ENCODE measurements at places on chromosomes 1 and 21.

- no peak for DNase-seq
These were observed 951.3 kb downstream of the ADGRL2 start for GRCh38 chr1:82752046-82752445.

DNA sequence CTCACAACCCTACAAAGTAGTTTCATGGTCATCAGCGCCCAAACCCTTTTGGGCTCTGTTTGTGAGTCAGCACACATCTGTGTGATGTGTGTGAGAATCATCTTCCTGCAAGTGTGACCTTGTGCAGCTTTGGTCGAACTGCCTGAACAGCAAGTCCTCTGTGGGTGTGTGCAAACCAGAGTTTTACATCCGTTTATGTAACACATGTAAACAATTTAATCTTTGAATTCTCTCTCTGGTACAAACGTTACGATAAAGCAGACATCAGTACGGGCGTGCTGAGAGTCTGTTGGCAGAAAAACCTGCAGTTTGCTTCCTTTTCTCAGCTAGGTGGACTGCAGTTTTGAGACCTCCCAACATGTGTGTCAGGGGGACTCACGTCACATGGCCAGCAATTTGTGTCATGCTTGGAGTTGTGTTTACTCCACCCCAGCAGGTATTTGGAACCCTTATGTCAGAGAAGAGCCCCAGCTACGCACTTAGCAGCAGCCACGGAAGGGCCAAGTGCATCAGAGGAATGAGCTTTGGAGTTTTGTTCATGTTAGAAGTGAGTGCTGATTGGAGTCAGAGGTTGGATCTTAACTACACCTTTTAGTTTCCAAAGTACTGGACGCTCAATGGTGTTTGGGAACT is 230.8 kb downstream of the PAPPA2 start:
- no peak for DNase-seq

DNA sequence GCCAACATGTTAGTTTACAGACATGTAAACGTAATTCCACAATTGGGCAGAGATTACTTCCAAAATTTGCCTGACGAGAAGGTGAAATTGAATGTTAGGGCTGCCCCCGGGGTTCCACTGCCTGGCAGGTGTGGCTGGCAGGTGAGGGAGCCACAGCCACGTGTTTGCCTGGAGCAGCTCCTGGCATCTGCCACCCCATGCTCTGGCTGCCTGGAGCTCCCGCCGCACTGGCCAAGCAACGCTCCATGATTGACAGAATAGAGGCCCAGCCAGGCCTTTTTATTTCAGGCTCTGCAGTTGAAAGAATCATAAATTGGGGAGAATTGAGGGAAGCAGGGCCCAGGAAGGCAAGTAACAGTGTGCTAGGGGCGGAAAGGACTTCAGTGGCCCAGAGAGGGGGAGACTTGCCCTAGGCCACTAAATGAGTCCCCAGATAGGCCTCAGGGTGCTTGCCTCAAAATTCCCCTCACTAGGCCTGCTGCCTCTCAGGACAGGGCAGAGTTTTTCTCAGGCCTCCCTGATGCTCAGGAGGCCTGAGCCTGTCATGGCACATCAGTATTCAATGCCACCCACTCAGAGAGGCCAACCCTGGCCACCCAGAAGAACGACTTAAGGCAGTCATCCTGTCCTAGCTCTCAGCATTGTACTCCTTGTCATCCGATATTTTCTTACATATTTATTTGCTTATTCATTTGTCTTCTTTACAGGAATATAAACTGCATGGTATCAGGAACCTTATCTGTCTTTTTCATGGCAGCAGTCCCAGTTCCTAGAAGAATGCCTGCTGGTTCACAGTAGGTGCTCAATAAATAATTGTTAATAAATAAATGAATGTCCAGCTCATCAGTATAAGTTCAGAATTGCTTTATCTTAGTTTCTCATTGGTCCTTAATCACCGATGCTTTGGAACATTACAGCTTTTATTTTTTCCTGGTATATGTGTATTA is 16.6 kb upstream of the S1PR1 start:
- no peak for DNase-seq

- no peak for DNase-seq
These were observed 297.1 kb upstream of the ZRANB2 start for GRCh38 chr1:71377886-71378285.

DNA sequence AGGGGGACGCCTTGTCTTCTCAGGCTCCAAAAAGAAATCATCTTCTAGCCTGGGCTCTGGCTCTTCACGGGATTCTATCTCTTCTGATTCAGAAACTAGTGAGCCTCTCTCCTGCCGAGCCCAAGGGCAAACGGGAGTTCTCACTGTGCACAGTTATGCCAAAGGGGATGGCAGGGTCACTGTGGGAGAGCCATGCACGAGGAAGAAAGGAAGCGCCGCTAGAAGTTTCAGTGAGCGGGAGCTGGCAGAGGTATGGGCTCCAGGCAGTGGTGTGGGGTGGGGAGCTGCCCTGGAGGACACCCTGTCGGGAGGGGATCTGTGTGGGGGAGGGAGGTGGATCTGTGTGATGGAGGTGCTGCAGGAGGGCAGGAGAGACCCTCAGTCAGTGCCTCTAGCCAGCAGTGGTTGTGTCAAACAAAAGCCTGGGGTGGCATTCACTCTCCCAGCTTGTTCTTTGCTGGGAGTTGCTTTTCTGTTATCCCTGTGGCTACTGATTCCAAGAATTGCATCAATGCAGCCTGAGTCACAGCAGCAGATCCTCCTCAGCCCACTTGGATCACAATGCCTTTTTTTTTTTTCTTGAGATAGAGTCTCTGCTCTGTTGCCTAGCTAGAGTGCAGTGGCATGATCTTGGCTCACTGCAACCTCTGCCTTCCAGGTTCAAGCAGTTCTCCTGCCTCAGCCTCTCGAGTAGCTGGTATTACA is 21.8 kb downstream of the KDM4A start:
- DNase-seq = no peak

GRCh38 chr1:98268316-98268715 is 347.5 kb upstream of the DPYD start:
- DNase-seq = no peak

- DNase-seq = no peak
These were observed 718.3 kb downstream of the PTPRU start for GRCh38 chr1:29954591-29954990.

- no peak for DNase-seq
These were observed 2.8 kb downstream of the HES3 start for GRCh38 chr1:6246497-6247467.

GRCh38 chr1:28545246-28545628 is 7.6 kb upstream of the TRNAU1AP start:
- no peak for DNase-seq

GRCh38 chr1:29920784-29921183 is 684.5 kb downstream of the PTPRU start:
- no peak for DNase-seq

DNA sequence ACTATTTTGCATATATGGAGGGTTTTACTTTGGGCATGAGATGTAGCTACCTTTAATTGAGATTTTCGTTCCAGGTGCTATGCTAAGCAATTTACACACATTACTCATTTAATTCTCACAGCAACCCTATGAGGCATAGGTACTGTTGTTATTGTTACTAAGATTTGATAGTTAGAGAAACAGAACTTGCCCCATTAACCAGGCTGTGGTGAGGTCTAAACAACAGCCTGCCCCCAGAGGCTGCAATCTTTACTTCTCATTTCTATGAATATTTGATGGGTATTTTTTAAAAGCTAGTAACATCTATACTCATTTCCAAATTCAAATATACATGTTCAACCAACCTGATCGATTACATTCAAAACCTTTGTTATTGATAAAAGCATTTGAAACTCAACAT is 155.6 kb downstream of the GALNT2 start:
- DNase-seq = no peak

GRCh38 chr1:50110656-50111055 is 1.9 kb downstream of the ELAVL4 start:
- no peak for DNase-seq

- no peak for DNase-seq
These were observed 15.2 kb downstream of the SLC66A1 start for GRCh38 chr1:19327301-19327700.

GRCh38 chr1:83026745-83027144 is 972.2 kb downstream of the TTLL7 start:
- DNase-seq = no peak

GRCh38 chr1:228178737-228179684 is 13.4 kb downstream of the IBA57 start:
- DNase-seq = no peak
